Stimulated activated CD4-positive, alpha-beta T cell treated with anti-CD3 and anti-CD28 coated beads, Interleukin-1b, Interleukin-23, amount 100 ng/mL, for 24 hours (primary cell): ENCODE measurements at places on chromosomes 5 and 9.

GRCh38 chr5:169970911-169971765 lies 9.2 kb downstream of the INSYN2B start:
- DNase-seq: no peak

GRCh38 chr9:26301659-26302058 lies 590.9 kb downstream of the CAAP1 start:
- DNase-seq: no peak

GRCh38 chr9:18122171-18122570 lies 351.8 kb upstream of the ADAMTSL1 start:
- DNase-seq: no peak

GRCh38 chr5:10632110-10632761 lies 68.4 kb downstream of the ANKRD33B start:
- no peak for DNase-seq

- no peak for DNase-seq
These were observed 614.3 kb downstream of the ACTL7B start for GRCh38 chr9:108241384-108242073.

DNA sequence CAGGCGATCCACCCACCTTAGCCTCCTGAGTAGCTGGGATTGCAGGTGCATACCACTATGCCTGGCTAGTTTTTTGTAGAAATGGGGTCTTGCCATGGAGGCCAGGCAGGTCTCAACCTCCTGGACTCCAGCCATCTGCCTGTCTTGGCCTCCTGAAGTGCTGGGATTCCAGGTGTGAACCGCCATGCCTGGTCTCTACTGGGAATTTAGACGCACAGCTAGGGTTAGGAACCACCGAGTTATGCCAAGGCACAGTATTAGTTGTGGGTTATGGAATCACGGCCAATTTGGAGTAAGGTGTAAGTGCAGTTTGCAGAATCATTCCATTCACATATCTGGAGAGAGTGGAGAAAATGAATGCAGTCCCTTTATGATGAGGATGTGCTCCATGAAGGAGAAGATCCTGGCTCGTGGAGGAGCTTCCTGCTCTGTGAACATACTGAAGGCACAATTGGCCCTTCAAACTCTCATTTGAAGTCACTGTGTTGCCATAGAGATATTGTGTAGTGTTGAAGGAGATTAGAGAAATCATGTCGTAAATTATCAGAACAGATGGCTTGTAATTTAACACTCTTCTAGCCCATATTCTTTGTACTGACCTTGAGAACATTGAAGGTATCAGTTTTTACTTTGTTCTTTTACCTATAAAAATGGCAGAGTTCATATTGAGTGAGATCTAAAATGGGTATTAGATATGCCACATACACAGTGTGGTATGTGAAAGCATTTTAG lies 18.8 kb downstream of the TRIO start:
- no peak for DNase-seq

DNA sequence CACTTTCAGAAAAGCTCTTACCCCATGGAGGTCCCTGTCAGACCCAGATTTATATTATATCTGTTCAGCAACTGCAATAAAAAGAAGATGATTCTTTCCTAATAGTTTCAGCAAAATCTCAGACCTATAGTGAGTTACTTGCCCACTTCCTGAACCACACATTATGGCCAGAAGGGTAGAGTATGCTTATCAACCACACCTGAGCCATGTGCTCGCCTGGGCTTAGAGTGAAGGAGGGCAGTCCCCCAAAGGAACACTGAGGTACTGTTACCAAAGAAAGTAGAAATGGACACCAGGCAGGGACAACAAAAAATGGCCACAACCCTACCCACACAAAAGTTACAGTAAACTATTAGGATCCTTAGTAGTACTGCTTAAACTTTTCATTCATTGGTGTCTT lies 128.7 kb downstream of the ZNF608 start:
- DNase-seq: no peak

DNA sequence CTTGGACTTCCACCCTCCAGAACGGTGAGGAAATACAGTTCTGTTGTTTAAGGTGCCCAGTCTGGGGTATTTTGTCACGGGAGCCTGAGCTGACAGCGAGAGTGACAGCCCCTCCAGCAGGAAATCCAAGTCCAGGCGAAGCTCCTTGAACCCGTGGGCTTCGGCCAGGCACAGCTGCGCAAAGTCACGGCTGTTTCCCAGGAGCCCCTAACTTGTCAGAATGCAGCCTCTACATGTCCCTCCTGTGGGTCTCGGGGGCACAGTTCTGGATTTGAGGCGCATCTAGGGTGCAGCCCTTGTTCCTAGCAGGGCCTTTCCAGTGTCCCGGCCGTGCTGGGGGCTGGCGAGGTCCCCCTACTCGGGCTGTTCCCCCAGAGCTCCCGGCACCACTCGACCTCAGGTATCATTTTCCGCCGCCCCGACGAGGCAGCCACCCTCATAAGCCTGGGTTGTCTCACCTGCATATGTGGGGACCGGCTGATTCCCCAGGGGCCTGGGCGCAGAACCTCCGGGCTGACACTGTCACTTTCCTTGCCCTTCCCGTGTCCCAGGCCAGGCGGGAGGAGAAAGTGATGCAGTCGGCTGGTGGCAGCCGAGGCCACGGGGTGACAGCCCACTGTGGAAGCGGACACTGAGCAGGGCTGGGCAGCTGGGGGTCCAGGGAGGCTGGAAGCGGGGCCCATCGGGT lies 4.5 kb downstream of the LCN8 start:
- DNase-seq: no peak
